NCI-H187 (cell line): ENCODE measurements at places on chromosomes 4 and X.

DNA sequence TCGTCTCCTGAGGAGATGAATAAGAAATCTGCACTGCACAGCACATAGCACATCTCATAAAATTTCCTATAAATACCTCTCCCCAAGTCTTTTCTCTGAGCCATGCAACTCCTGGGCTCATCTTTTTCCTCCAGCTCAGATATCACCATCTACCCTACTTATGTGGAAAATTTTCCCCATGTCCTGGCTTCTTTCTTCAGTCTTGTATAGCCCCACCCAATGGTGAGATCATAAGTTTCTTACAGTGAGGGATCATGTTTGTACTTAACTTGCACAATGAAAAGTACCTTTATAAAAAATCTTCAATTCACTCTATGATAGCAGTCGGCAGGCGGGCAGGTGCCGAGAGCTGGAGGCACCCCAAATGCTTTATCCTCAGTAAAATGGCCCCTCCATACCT, 198.6 kb upstream of the S100G start:
- DNase-seq, result no peak

- no peak for DNase-seq
These were observed 34.9 kb upstream of the ASB12 start for GRCh38 chrX:64265265-64265664.

GRCh38 chrX:11509786-11510185, 155.9 kb downstream of the ARHGAP6 start:
- no peak for DNase-seq

GRCh38 chrX:12113321-12113720, 25.0 kb upstream of the FRMPD4 start:
- DNase-seq, result no peak

DNA sequence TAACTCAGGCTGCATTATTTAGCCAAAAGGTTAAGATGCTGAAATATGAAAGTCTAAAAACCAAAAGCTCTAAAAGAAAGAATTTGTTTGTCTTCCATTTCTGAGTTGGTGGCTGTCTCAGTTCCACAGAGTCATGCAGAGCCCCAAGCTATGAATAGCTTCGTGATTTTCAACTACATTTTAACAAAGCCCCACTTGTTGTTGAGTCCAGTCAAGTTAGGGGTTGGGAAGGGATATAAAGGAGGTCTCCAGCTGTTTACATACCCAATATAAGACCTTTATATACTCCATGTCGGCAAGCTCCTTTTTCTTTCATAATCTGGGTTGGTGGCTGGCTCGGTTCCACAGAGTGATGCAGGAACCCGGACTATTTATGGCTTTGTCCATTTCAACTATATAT, 924.6 kb upstream of the PRKX start:
- DNase-seq, result no peak

DNA sequence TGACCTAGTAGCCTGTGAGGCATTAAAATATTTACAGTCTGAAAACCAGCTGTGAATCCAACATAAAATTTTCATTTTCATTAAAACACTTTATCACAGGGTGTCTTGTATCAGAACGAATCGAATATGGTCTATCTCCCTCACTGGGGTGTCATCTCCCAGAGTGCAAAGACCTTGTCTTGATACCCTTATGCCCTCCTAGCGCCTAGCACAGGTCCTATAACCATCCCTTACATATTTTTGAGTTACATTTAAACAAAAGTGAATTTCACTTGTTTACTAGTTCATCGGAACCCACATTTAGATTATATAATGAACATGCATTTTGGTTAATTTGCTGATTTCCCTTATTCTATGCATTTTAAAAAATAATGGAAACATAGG, 14.0 kb downstream of the DIPK2B start:
- no peak for DNase-seq

GRCh38 chr4:73732759-73733431, 7.5 kb upstream of the CXCL8 start:
- DNase-seq, result no peak
